ENCODE measurements at places on chromosomes 12 and 14. TPM values are rescaled to one million over a fixed set of nuclear protein-coding genes. Genes with fewer than 3 reads are reported as not detected.

DNA sequence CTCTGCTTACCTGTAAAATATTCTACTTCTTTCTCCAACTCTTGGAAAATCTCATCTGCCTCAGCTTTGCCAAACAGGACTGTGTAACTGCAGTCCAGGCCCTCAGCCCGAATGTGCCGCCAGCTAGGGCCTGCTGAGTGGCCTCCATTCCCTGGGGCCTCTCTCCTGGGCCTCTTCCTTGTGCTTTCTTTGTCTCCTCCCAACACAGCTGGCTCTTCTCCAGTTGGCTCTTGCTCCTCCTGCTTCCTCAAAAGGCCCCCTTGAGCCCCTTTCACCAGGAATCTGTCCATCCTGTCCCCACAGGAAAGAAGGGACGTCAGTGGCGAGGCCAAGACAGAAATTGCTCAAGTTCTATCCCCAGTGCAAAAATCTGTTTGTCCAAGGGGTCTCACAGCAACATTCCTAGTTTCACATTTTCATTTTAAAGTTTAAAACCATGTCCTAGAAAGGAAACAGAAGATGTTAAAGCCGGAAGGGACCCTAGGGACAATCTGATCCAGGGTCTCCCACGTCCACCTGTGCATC lies 713 bp downstream of the ALKBH2 start:
- DNase-seq = no peak

DNA sequence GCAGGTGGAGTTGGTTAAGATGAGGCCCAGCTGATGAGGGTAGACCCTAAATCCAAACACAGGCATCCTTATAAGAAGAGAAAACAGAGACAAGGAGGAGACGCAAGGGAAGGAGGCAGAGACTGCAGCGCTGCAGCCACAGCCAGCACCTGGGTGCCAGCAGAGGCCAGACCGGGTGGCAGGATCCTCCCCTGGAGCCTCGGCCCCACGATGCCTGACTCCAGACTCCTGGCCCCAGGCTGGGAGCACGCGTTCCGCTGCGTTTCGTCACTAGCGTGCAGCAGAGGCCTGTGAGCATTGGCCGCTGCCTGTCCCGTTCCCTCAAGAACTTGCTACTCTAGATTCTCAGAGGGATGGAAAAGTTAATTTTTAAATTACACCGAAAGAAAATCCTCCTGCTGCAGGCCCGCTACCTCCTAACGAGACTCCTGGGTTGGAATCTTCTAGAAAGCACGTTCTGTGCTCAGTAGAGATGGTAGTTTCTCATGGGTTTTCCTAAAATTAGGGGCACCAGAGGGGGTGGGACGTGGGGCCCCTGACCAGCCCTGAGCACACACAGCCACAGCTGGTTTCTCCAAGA lies 57.7 kb upstream of the FBRSL1 start:
- no peak for DNase-seq

- DNase-seq = no peak
These were observed 44.3 kb downstream of the PELI2 start for GRCh38 chr14:56162476-56162875.

GRCh38 chr12:3132636-3133404 lies 55.6 kb downstream of the TSPAN9 start:
- peak; percentile 88 for DNase-seq

GRCh38 chr14:78469947-78470346 lies 299.8 kb downstream of the NRXN3 start:
- no peak for DNase-seq

DNA sequence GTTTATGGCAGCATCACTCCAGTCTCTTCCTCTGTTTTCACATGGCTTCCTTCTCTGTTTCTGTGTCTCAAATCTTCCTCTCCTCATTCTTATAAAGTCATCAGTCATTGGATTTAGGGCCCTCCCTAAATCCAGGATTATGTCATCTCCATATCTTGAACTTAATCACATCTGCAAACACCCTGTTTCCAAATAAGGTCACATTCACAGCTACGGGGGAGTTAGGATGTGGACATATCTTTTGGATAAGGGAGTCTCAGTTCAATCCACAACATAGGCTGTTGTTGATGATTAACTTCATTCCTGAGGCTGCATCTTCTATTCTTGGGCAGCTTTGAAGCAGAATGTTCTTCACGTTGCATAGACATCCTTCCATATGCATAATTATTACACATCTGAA lies 40.3 kb upstream of the NTF3 start:
- peak; percentile 10 for DNase-seq

GRCh38 chr14:49526101-49526500 lies 60.1 kb downstream of the RPS29 start:
- DNase-seq = no peak

- DNase-seq = no peak
These were observed 7.9 kb upstream of the PRH1 start for GRCh38 chr12:10891937-10892336.

DNA sequence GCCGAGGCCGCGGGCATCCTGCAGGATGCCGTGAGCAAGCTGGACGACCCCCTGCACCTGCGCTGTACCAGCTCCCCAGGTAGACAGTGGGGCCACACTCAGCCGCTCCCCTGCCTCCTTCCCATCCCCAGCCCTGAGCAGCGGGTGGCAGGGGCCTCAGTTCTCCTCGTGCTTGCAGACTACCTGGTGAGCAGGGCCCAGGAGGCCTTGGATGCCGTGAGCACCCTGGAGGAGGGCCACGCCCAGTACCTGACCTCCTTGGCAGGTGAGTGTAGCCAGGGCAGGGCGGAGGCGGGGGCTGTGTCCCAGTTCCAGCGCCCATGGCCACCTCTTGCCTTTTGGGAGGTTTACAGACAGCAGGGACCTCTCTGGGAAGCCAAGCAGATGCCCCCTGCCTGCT lies 22.9 kb downstream of the HIP1R start:
- no peak for DNase-seq

GRCh38 chr14:77220246-77221017 lies 38.8 kb downstream of the TMEM63C start:
- no peak for DNase-seq

Gene TBX5
- 0.43 TPM for total RNA-seq

DNA sequence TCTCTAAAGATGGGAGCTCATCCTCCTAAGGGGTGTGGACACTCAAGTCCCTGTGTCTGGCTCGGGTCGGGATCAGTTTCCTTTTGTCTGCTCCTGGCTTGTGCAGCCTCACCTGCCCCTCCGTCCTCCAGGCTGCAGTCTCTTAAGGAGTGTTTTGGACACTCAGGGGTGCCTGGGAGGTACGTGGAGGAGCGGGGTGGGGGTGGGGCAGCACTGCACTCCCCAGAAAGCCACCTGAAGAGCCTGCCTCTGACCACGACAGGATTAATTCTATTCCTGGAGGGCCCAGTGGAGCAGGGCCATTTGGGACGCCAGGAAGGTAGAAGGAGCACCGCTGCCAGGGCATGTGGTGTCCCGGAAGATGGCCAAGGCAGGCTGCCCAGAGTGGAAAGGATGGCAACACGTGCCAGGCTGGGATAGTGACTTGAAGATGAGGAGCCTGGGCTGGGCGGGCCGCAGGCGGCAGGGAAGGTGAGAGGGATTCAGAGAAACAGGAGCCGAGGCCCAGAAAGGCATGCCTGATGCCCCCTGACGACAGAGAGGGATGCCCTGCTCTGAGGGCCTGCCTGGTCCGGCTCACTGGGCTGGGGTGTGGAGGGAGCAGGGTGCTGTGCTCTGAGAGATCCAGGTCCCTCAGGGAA lies 14.8 kb upstream of the LRTM2 start:
- DNase-seq = no peak

GRCh38 chr14:75277008-75277814 lies 1.4 kb upstream of the FOS start:
- peak; percentile 97 for DNase-seq

DNA sequence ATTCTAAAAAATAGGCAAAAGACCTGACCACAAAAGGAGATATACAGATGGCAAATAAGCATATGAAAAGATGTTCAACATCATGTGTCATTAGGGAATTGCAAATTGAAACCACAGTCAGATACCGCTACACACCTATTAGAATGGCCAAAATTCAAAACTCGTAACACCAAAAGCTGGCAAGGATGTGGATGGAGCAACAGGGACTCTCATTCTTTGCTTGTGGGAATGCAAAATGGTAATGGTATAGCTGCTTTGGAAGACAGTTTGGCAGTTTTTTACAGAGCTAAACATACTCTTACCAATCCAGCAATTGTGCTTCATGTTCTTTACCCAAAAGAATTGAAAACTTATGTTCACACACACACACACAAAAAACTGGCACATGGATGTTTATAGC lies 8.2 kb upstream of the HMGA2 start:
- DNase-seq = no peak

DNA sequence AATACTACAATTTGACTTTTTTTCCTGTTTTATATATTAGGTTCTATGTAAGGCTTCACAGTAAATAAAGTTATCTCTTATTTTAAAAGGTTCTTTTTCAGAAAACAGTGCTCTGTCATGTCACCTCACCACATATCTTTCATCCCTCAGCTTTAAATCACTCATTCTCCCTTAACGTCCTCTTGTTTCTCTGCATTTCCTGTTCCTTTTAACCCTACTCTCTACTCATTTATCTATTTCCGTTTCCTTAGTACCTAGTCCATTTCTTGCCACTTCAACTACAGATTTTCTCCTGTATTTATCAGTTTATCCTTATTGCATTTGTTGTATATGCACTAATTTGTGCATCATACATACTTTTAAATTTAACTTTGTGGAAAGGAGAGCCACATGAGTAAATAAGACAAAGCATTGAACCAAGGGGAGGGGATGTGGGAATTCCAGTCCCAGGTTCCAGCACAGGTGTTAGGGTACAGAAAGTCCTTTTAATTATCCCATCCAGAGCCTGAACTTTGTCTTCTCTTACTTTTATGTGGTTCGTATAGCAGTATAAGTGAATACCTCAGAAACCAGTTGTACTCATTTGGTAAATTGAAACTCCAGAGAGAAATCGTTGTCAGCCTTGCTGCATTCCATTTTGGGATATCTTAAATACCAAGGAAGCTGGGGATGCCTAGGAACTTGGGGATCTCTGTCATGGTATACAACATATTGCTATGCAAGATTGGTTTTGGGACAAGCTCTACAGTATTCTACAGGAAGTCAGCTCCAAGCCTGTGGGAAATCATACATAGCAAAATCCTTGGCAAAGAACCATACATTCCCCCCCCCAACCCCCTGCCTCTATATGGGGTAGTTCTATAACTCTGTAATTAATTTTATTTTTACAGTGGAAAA lies 120.5 kb downstream of the DIP2B start:
- no peak for DNase-seq

GRCh38 chr12:51428256-51428655 lies 3.6 kb downstream of the SLC4A8 start:
- DNase-seq = no peak

Gene RPGRIP1
- total RNA-seq = not detected

GRCh38 chr14:61662437-61663311 lies 32.6 kb upstream of the HIF1A start:
- DNase-seq = peak; percentile 76

Gene KRT72
- total RNA-seq = not detected

- no peak for DNase-seq
These were observed 11.5 kb upstream of the KANSL2 start for GRCh38 chr12:48693572-48693971.

Gene SIVA1
- 67.8 TPM for total RNA-seq

DNA sequence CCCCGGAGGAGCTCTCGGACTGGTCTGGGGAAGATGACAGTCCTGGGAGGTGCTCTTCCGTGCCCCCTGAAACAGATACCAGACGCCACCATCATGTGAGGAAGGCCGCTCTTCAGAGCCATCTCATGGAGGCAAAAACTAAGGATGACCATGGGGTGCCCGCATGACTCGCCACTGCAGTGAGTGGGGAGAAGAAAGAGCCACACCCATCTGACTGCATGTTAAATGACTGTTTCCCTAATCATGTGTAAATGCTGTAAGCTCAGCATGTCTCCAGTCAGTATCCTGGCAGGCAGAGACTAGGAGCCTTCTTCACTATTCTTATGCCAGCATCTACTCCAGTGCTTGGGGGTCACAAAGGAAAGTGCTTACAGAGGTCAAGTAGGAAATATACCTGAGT lies 4.0 kb downstream of the STON2 start:
- no peak for DNase-seq

Gene ITGB7
- total RNA-seq = under 0.01 TPM

GRCh38 chr14:91303091-91303923 lies 58.8 kb upstream of the GPR68 start:
- peak; percentile 30 for DNase-seq

- no peak for DNase-seq
These were observed 6.2 kb upstream of the GNPNAT1 start for GRCh38 chr14:52797653-52798052.

- DNase-seq = peak; percentile 60
These were observed 877 bp downstream of the BAG5 start for GRCh38 chr14:103561381-103562178.
